ENCODE measurements at places on chromosomes 11 and 22.
A peak's percentile ranks its signal among the peaks of the same experiment; 100 is the strongest.

GRCh38 chr11:82315093-82315492 lies 418.6 kb downstream of the FAM181B start:
- DNase-seq: peak; percentile 2
- no peaks in the 10 kb centered on the region for H3K27me3 ChIP-seq
- H3K4me3 ChIP-seq: no peak overlapping the region
- no peaks in the 10 kb centered on the region for H3K36me3 ChIP-seq

- H3K27ac ChIP-seq: no peak overlapping the region
- peaks cover 37% of the 10 kb centered on the region for H3K4me1 ChIP-seq
- H3K27me3 ChIP-seq: no peaks in the 10 kb centered on the region
- peaks cover 26% of the 10 kb centered on the region for H3K36me3 ChIP-seq
Measured at GRCh38 chr11:35721651-35722282, 59.2 kb downstream of the TRIM44 start.

DNA sequence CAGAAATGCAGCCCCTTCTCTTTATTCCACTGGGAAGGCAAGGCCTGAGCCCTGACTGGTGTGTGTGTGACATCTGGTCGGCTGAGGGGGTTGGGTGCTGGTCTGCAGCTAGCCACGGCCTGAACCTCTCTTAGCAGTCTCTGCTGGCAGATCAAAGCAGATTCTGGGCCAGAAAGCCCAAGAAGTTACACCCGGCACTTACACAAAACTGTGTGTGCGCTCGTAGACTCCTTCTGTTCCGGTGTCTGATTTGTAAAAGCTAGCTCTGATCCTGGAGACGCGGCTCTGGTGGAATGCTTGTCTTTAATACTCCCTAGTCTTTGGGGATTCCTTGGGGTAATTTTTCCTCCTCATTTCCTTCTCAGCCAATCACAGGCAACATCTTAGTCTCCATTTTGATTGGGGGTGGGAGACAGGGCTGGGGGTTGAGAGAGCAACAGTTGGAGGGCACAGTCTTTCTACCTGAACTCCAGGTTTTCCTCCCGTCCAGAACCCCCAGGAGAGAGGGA lies 5.5 kb downstream of the PKNOX2 start:
- H3K4me1 ChIP-seq: peaks cover 10% of the 10 kb centered on the region
- peaks cover 53% of the 10 kb centered on the region for H3K27me3 ChIP-seq
- no peaks in the 10 kb centered on the region for H3K36me3 ChIP-seq

DNA sequence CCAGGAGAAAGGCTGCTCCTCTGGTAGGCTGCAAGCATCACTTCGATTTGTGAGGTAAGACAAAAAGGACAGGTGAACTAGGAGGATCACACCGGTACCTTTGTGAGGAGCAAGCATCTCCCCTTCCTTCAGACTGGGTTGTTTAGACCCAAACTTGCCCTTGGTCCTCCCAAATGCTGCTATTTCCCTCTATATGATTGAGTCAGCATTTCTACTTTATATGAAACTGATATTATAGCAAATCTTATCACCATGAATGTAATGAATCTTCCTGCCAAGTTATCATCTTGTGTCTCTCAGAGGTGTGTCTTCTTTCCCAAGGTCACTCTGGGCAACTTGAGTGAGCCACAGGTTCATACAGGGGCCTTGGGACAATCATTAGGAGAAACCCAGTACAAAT lies 61.0 kb downstream of the KIRREL3 start:
- DNase-seq: no peak
- peaks cover 2% of the 10 kb centered on the region for H3K27me3 ChIP-seq
- H3K27ac ChIP-seq: no peak overlapping the region
- H3K36me3 ChIP-seq: no peaks in the 10 kb centered on the region
- H3K4me1 ChIP-seq: no peaks in the 10 kb centered on the region
- no peak overlapping the region for H3K4me3 ChIP-seq

DNA sequence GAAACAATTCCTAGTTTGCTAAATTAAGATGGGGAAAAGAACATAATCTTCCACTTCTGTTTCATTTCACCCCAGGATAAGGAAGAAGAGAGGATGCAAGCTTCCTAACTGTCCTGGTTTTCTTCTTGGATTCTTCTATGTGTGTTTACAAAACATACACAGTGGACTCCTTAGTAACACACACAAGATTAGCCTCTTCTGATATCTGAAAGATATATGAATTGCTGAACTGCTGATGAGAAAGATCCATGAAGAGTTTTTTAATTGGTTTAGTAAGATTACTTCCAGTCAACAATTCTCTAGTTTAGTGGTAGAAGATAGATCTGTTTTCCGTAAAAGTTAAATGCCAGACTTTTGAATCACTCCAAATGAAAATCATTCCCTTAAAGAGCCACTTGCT lies 86.8 kb downstream of the WT1 start:
- H3K4me3 ChIP-seq: no peak overlapping the region
- H3K27ac ChIP-seq: no peak overlapping the region
- peaks cover 8% of the 10 kb centered on the region for H3K27me3 ChIP-seq
- peaks cover 3% of the 10 kb centered on the region for H3K4me1 ChIP-seq

DNA sequence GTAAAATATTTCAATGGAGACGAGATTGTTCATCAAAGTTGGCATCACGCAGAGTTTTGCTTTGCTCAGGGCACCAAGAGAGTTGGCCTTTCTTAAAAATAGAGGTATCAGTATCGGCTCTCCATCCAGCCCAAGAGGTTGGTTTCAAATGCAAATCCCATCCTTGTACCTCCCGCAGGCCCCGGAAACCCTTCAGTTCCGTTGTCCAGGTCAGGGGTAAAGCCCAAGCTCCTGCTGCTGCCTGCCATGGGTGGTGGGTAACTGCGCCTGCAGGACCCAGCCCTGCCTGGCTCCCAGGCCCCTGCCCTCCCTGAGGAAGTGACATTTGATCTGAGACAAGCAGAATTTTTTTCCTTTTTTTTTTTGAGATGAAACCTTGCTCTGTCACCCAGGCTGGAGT lies 49.3 kb upstream of the RTL6 start:
- no peak overlapping the region for H3K4me3 ChIP-seq
- H3K27ac ChIP-seq: no peak overlapping the region
- H3K27me3 ChIP-seq: peaks cover 5% of the 10 kb centered on the region
- no peak for DNase-seq
- no peaks in the 10 kb centered on the region for H3K36me3 ChIP-seq

DNA sequence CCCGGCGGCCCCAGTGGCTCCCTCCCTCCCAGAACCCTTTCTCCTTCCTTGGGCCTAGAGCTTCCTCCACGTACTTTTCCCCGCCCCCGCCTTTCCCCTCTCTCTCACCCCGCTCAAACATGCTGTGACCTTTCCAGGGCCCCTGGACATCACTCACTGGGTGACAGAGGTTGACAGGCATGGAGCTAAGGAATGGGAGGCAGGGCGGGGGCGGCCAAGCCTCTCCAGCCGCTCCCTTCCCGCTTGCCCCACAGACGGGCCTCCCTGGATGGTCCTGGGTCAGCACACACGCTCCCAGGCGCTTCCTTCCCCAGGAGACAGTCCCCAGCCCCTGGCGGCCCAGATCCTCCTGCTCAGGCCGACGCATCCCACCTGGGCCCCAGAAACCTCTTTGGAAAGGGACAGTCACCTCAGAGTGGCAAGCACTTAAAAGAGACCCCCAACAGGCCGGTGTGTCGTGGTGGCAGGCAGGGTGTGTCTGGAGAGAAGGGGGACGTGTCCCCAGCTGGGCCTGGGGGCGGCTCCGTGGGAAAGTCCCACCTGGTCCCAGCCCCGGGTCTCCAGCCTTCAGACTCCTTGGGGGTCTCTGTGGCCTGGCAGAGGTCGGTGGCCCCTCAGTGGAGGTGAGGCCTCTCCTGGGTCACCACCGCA lies 8.8 kb downstream of the H19 start:
- H3K36me3 ChIP-seq: no peaks in the 10 kb centered on the region
- no peaks in the 10 kb centered on the region for H3K27me3 ChIP-seq
- no peaks in the 10 kb centered on the region for H3K4me1 ChIP-seq
- H3K27ac ChIP-seq: no peak overlapping the region
- H3K4me3 ChIP-seq: no peak overlapping the region
- DNase-seq: no peak
